Articular chondrocyte of knee joint (primary cell): ENCODE measurements at places on chromosomes 6 and 20. TPM values are rescaled to one million over a fixed set of nuclear protein-coding genes. Genes with fewer than 3 reads are reported as not detected.

NTSR1 gene
- total RNA-seq = not detected in 2 replicates

ABCC10 gene
- total RNA-seq = 17.5 and 17.6 TPM in 2 replicates

PPP1R14C gene
- 11.8 and 13.9 TPM in 2 replicates for total RNA-seq

EDN1 gene
- 0.54 and 0.65 TPM in 2 replicates for total RNA-seq

TRIM15 gene
- not detected in 2 replicates for total RNA-seq

SYNE1 gene
- total RNA-seq = 241 and 269 TPM in 2 replicates

RTEL1 gene
- 11.0 and 12.2 TPM in 2 replicates for total RNA-seq

TFB1M gene
- 13.1 and 13.7 TPM in 2 replicates for total RNA-seq

SNHG17 gene
- 3.5 and 8.5 TPM in 2 replicates for total RNA-seq

MAS1 gene
- total RNA-seq = not detected in 2 replicates

MYO6 gene
- total RNA-seq = 19.5 and 19.9 TPM in 2 replicates

ATRN gene
- 41.6 and 43.5 TPM in 2 replicates for total RNA-seq

C20orf144 gene
- total RNA-seq = 0.13 TPM in 1 of 2 replicates, not detected in the other

C6orf58 gene
- not detected in 2 replicates for total RNA-seq

ABHD16B gene
- total RNA-seq = not detected in 2 replicates

B3GAT2 gene
- total RNA-seq = under 0.01 TPM in 2 replicates

RNF144B gene
- total RNA-seq = 16.6 and 21.4 TPM in 2 replicates

FANCE gene
- 4.4 and 5.5 TPM in 2 replicates for total RNA-seq

TAGAP gene
- total RNA-seq = 0.11 TPM in 1 of 2 replicates, not detected in the other

PRDM1 gene
- total RNA-seq = 1.7 and 2.2 TPM in 2 replicates

SLC12A5 gene
- total RNA-seq = under 0.01 TPM in 2 replicates

PM20D2 gene
- 3.1 and 4.6 TPM in 2 replicates for total RNA-seq

RBPJL gene
- total RNA-seq = not detected in 2 replicates

TM9SF4 gene
- 46.8 and 48.2 TPM in 2 replicates for total RNA-seq

AIG1 gene
- 71.2 and 74.2 TPM in 2 replicates for total RNA-seq

TP53RK gene
- total RNA-seq = 14.7 and 14.8 TPM in 2 replicates

VWA7 gene
- 1.0 and 1.9 TPM in 2 replicates for total RNA-seq

SYNDIG1 gene
- 0.86 and 1.2 TPM in 2 replicates for total RNA-seq

SPATS1 gene
- 0.13 TPM in 1 of 2 replicates, not detected in the other for total RNA-seq

SLC35D3 gene
- total RNA-seq = not detected in 2 replicates

SRMS gene
- total RNA-seq = not detected in 2 replicates

ELOVL2 gene
- total RNA-seq = 0.13 and 0.22 TPM in 2 replicates

RPP21 gene
- 15.5 and 16.5 TPM in 2 replicates for total RNA-seq

ZKSCAN4 gene
- total RNA-seq = 6.3 and 6.8 TPM in 2 replicates

TP53TG5 gene
- not detected in 2 replicates for total RNA-seq

KCNG1 gene
- total RNA-seq = 1.1 and 3.4 TPM in 2 replicates

GPR63 gene
- total RNA-seq = under 0.01 and 0.11 TPM in 2 replicates

DSP gene
- 1.3 and 4.6 TPM in 2 replicates for total RNA-seq
